ENCODE measurements at places on chromosomes 7 and 10. TPM values are rescaled to one million over a fixed set of nuclear protein-coding genes. Genes with fewer than 3 reads are reported as not detected.
A peak's percentile ranks its signal among the peaks of the same experiment; 100 is the strongest.

DNA sequence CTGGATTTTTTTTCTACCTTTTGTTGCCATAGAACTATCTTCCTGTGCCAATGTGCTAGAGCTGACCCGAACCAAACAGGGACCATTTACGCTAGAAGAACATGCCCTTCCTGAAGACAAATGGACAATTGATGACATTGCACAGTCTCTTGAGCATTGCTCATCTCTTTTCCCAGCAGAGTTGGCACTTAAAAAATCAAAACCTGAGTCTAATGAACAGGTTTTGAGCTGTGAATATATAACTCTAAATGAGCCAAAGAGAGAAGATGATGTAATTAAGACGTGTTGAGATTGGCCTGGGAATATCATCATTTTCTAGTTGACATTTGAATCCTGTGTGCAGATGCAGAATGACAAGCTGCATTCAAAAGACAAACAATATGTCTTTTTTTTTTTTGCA, 37.1 kb downstream of the TRUB1 start:
- H3K27ac ChIP-seq, result no peak overlapping the region
- no peak overlapping the region for H3K4me3 ChIP-seq
- H3K4me1 ChIP-seq, result no peaks in the 10 kb centered on the region
- DNase-seq, result no peak
- H3K36me3 ChIP-seq, result peaks cover 7% of the 10 kb centered on the region

GRCh38 chr7:48899932-48900331, 24.4 kb upstream of the CDC14C start:
- H3K36me3 ChIP-seq, result no peaks in the 10 kb centered on the region
- no peak overlapping the region for H3K27ac ChIP-seq
- H3K4me3 ChIP-seq, result no peak overlapping the region
- DNase-seq, result no peak

VPS37D gene
- total RNA-seq, result 5.9 TPM

ENTPD1 gene
- total RNA-seq, result 10.6 TPM

- H3K36me3 ChIP-seq, result peaks cover 6% of the 10 kb centered on the region
- no peak overlapping the region for H3K27ac ChIP-seq
- H3K4me1 ChIP-seq, result peaks cover 12% of the 10 kb centered on the region
- H3K4me3 ChIP-seq, result no peak overlapping the region
- H3K27me3 ChIP-seq, result no peaks in the 10 kb centered on the region
Observed at GRCh38 chr7:44713680-44714335, 34.8 kb upstream of the ZMIZ2 start.

DNA sequence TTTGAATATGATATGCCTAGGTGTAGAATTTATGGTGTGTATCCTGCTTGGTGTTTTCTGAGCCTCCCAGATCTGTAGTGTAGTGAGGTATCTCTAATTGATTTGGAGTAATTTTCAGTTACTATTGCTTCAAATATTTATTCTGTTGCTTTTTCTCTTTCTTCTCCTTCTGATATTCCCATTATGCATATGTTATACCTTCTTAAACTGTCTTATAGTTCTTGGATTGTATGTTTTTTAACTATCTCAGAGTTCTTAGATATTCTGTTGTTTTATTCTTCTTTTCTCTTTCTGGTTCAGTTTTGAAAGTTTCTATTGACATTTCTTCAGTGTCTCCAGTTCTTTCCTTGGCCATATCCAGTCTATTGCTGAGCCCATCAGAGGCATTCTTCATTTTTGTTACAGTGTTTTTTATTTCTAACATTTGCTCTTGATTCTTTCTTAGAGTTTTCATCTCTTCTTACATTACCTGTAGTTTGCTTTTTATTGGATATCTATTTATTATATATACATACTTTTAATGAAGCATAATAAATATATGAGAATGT, 205.4 kb upstream of the LRGUK start:
- H3K4me3 ChIP-seq, result no peak overlapping the region
- no peak overlapping the region for H3K27ac ChIP-seq
- H3K4me1 ChIP-seq, result no peaks in the 10 kb centered on the region
- DNase-seq, result no peak
- H3K36me3 ChIP-seq, result peaks cover 3% of the 10 kb centered on the region

GRCh38 chr10:124671486-124672075, 72.6 kb downstream of the FAM53B start:
- peak; percentile 96 for DNase-seq
- H3K27ac ChIP-seq, result no peak overlapping the region
- H3K36me3 ChIP-seq, result no peaks in the 10 kb centered on the region
- no peaks in the 10 kb centered on the region for H3K27me3 ChIP-seq
- no peaks in the 10 kb centered on the region for H3K4me1 ChIP-seq

DNA sequence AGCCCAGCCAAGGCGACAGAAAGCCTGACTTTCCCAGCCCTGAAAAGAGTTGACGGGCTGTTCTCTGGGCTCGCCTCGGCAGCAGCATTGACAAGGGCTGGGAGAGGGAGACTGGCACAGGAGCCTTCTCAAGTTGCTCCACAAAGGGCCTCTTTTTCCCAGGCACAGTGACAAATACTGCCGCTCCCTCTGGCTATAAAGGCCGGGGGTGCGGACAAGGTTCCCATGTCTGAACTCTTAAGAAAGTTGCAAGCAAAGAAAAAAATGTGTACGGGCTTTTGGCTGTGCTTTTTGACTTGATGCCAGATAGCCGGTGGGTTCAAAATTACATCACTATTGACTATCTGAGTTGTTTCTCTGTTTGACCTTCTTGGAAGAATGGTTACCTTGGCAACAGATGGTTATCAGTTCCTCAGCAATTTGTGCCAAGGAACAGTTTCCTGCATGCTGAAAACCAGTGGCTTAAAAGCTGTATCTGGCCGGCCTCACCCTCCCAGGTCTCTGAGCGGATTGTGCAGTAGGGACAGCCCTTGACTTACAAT, 115.9 kb upstream of the EEPD1 start:
- H3K27ac ChIP-seq, result peak overlapping the region; percentile 31
- no peak for DNase-seq
- H3K4me3 ChIP-seq, result no peak overlapping the region
- peaks cover 27% of the 10 kb centered on the region for H3K4me1 ChIP-seq
- H3K27me3 ChIP-seq, result no peaks in the 10 kb centered on the region
- H3K36me3 ChIP-seq, result no peaks in the 10 kb centered on the region

- no peaks in the 10 kb centered on the region for H3K36me3 ChIP-seq
- peak; percentile 34 for DNase-seq
- H3K4me1 ChIP-seq, result no peaks in the 10 kb centered on the region
- no peak overlapping the region for H3K27ac ChIP-seq
- H3K27me3 ChIP-seq, result no peaks in the 10 kb centered on the region
Observed at GRCh38 chr10:1657479-1657878, 79.8 kb downstream of the ADARB2 start.

- no peak for DNase-seq
- peaks cover 39% of the 10 kb centered on the region for H3K36me3 ChIP-seq
- H3K27ac ChIP-seq, result peak overlapping the region; percentile 97
- no peak overlapping the region for H3K4me3 ChIP-seq
Observed at GRCh38 chr7:6442114-6442513, 5.6 kb downstream of the DAGLB start.

- no peaks in the 10 kb centered on the region for H3K4me1 ChIP-seq
- H3K27me3 ChIP-seq, result no peaks in the 10 kb centered on the region
- DNase-seq, result no peak
- no peak overlapping the region for H3K4me3 ChIP-seq
Observed at GRCh38 chr10:11210211-11210922, 192.7 kb downstream of the CELF2 start.

DNA sequence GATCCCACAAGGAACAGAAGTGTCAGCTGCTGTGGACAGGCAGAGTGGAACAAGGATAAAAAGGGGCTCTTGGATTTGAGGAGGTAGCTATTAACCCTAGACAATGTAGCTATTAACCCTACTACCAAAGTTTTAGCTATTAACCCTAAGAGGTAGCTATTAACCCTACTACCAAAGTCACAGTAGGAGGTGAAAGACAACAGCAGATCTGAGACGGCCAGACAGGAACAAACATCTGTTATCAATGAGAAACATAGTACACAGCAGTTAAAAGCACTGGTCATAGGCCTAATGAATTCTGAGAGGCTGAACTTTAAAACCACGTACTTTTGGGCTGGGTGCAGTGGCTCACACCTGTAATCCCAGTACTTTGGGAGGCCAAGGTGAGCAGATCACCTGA, 11.9 kb downstream of the ERCC6 start:
- H3K4me1 ChIP-seq, result no peaks in the 10 kb centered on the region
- peaks cover 90% of the 10 kb centered on the region for H3K36me3 ChIP-seq
- no peaks in the 10 kb centered on the region for H3K27me3 ChIP-seq

DNA sequence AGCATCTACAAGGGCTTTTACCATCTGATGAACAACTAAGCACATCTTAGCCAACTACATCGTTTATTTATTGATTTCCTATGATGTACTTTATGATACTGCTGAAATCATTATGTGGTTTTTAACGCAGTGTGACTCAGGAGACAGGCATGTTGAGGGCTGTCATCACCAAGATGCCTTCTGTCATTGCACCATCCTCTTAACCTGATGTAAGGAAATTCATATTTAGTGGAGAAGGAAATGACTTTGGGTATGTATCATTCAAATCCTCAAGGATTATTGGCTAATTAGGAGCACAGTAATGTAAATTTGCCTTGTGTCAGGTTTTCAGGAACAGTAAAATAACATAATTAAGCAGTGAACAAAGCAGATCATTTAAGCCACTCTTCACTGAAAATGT, 138.5 kb upstream of the MGMT start:
- H3K36me3 ChIP-seq, result no peaks in the 10 kb centered on the region
- no peaks in the 10 kb centered on the region for H3K4me1 ChIP-seq
- DNase-seq, result no peak
- no peak overlapping the region for H3K4me3 ChIP-seq
- no peak overlapping the region for H3K27ac ChIP-seq

ZNF488 gene
- 0.29 TPM for total RNA-seq

UPK3B gene
- 0.88 TPM for total RNA-seq

GRCh38 chr7:32935558-32935957, 21.7 kb upstream of the FKBP9 start:
- H3K36me3 ChIP-seq, result peaks cover 17% of the 10 kb centered on the region
- H3K27me3 ChIP-seq, result no peaks in the 10 kb centered on the region
- H3K4me3 ChIP-seq, result no peak overlapping the region
- no peak for DNase-seq

ASZ1 gene
- not detected for total RNA-seq

DNA sequence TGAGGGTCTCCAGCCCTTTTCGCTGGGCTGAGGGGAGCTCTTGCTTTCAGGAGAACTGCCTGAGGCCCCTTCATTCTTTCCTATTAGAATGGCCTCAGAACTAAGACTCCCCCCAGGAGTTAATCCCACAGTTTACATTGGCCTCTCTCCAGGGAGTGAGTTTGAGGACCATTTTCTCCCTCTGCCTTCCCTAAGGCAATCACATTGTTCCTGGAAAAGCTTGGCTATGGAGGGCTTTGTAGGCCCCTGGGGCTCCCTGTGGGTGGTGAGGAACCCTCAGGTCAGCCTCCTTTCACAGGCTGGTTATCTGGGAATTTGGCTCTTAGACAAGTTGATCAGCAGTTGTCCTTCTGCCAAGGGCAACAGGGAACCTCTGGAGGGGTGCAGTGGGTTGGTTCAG, 343.7 kb downstream of the RPS24 start:
- H3K4me1 ChIP-seq, result no peaks in the 10 kb centered on the region
- no peak overlapping the region for H3K4me3 ChIP-seq
- no peaks in the 10 kb centered on the region for H3K27me3 ChIP-seq

GRCh38 chr10:26481914-26482550, 43.9 kb downstream of the APBB1IP start:
- no peak for DNase-seq
- H3K27me3 ChIP-seq, result no peaks in the 10 kb centered on the region
- peaks cover 16% of the 10 kb centered on the region for H3K4me1 ChIP-seq
- H3K27ac ChIP-seq, result no peak overlapping the region

SPDYE1 gene
- not detected for total RNA-seq

- no peaks in the 10 kb centered on the region for H3K27me3 ChIP-seq
- no peak overlapping the region for H3K27ac ChIP-seq
- H3K4me1 ChIP-seq, result no peaks in the 10 kb centered on the region
- DNase-seq, result no peak
Observed at GRCh38 chr7:16357921-16358320, 63.4 kb downstream of the CRPPA start.

GRCh38 chr7:38310591-38311101, 37.2 kb upstream of the TARP start:
- H3K4me1 ChIP-seq, result peaks cover 5% of the 10 kb centered on the region
- DNase-seq, result no peak
- peak overlapping the region; percentile 66 for H3K4me3 ChIP-seq
- H3K27ac ChIP-seq, result no peak overlapping the region
- peaks cover 8% of the 10 kb centered on the region for H3K27me3 ChIP-seq
- no peaks in the 10 kb centered on the region for H3K36me3 ChIP-seq

TUBB8 gene
- not detected for total RNA-seq

- no peaks in the 10 kb centered on the region for H3K27me3 ChIP-seq
- no peaks in the 10 kb centered on the region for H3K4me1 ChIP-seq
- peak; percentile 66 for DNase-seq
- no peak overlapping the region for H3K4me3 ChIP-seq
- H3K36me3 ChIP-seq, result no peaks in the 10 kb centered on the region
Observed at GRCh38 chr7:146479040-146479439, 362.4 kb downstream of the CNTNAP2 start.

CYP2C9 gene
- not detected for total RNA-seq

DNA sequence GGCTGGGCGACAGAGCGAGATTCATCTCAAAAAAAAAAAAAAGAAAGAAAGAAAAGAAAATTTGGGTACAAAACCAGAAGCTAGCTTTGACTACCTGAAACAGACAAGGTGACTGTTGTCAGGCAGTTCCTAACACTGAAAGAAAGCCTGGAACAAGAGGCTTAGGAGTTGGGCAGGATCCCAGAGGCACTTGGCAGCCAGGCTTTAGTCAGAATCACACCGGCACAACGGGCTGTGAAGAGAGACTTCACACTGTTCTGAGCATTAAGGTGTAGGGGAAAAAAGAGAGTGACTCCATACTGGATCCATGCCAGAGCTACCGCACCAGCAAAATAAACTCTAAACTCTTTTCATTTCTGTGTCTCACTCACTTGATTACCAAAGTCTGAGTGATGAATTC, 130.8 kb downstream of the ZNF467 start:
- no peaks in the 10 kb centered on the region for H3K27me3 ChIP-seq
- no peak overlapping the region for H3K4me3 ChIP-seq
- no peak overlapping the region for H3K27ac ChIP-seq

DNA sequence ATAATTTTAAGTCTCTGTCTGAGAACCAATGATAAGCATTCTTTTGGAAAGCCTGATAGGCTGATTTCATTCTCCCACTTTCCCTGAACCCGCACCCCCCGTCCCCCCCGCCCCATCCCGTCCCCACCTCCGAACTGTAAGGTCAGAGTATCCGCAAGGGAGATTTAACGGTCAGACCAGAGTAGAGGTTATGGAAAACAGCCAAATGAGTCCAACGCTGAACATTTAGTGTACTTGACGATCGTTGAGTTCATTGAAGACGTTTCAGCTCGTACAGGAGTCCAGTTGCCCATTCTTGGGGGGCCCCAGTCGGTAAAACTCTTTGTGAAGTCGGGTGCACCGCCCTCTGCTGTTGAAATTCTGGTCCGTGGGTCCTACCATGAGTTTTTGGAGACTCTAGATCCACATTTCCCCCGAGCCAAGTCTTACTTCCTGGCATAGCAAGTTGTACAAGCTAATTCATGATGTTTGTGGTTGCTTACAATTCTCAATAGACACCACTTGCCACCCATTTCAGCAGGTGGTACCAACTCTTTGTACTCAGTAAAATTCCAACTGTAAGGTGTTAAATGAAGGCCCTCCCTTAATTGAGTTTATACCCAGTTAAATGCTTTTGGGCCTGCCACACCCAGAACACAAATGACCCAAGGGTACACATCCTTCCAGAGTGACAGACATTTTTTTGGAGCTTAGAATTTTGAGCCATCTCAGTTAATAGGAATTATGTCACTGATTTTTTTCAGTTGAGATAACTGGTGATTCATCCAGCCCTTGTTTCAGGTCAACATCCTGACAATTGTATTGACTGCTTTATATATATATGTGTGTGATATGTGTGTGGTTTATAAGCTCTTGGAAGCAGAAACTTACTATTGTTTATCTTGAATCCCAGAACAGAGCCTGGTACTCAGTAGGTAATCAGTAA, 1.2 kb downstream of the MARCHF5 start:
- peaks cover 13% of the 10 kb centered on the region for H3K36me3 ChIP-seq
- no peaks in the 10 kb centered on the region for H3K27me3 ChIP-seq
- peak overlapping the region; percentile 100 for H3K4me3 ChIP-seq
- DNase-seq, result no peak

PRLHR gene
- total RNA-seq, result not detected
